ENCODE measurements at places on chromosomes 7 and 10. TPM values are rescaled to one million over a fixed set of nuclear protein-coding genes. Genes with fewer than 3 reads are reported as not detected.

DNA sequence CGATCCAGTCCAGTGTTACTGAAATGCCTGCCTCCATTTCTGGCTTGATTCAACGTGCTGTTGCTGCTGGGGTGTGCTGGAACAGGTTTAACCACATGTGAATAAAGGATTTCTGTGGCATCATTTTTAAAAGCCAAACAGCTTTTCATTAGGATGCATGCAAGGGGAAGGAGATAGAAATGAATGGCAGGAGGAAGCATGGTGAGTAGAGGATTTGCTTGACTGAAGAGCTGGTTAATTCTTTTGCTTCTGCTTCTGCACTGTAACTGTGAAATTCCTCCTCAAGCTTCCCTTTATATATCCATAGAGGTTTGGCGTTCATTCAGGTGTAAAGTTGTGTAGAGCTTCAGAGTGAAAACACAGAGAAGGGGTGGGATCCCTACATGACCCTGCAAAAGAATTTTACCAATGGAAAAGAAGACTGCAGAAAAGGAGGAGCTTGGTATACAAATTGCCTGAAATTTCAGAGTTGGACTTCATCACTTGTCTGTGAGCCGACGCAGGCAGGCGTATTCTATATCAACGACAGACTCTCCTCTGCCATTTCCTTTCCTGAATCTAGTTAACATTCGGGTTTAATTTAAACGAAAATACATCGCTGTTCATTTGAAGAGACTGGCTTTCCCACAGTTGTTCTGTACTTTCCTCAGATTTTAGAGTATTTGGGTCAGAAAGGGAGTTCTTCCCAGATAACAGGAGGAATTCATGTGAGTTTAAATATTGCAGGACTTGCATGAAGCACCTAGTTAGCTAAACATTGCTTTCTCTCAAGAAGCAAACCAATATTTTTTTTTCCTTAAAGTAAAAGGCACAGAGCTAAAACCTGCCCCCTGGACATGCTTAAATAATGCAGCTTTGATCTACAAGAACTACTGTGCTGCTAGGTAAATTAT lies at the start of gene SOSTDC1:
SOSTDC1 (minus strand) TSS at position 270 of the 893 bp plus-strand sequence; CDS start at position 200, 70 bp downstream.
- DNase-seq, result peak; percentile 29

The NPY4R gene
- polyA plus RNA-seq, result not detected

DNA sequence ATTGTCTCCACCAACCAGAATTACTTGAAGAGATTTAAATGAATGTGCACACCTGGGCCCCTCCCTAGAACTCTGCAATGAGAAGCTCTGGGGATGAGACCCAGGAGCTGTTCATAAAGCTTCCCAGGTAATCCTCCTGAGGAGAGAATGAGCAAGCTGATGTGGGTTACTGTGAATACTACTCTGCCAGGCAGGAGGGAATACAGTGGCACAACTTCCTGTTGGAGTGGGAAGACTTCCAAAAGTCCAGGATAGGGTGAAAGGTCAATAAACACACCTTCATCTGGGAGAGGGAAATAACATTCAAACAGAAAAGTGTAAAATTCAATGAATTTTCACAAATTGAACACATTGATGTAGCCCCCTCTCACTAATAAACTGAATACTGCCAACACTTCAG lies 351.4 kb downstream of the ABCA13 start:
- DNase-seq, result no peak

The PPP1R9A gene
- polyA plus RNA-seq, result 37.1 TPM

DNA sequence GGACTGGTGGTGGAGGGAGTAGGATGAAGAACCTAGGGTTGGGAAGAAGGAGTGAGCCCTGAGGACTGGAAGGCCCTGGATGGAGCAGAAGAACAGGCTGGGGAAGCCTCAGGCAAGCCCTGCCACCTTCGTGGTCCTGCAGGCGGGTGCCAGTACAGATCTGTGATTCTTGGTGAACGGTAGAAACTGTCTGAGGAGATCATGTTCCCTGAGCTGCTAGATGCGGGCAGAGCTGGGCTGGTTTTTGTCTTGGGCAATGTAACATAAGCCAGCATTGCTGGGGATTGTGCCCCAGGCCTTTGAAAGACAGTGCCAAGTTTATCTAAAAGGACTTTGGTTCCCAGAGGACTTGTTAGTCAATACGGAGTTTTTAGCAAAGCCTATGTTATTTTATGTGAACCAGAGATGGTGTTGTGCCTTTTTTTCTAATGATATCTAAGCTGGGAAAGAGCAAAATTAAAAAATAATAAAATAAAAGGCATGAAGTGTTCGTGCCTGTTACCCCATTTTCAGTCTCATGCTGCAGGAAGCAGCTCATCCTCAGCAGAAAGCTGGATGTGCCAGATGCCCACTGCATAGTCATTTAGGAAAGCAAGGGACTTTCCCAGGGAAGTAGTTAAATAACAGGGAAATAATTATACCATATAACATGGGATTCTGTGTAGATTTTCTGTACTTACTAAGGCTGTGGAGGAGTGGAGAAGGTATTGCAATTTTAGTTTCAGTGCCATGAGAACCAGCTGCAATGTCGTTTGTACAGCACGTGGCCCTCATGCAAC lies 24.4 kb upstream of the FIGNL1 start:
- DNase-seq, result no peak

DNA sequence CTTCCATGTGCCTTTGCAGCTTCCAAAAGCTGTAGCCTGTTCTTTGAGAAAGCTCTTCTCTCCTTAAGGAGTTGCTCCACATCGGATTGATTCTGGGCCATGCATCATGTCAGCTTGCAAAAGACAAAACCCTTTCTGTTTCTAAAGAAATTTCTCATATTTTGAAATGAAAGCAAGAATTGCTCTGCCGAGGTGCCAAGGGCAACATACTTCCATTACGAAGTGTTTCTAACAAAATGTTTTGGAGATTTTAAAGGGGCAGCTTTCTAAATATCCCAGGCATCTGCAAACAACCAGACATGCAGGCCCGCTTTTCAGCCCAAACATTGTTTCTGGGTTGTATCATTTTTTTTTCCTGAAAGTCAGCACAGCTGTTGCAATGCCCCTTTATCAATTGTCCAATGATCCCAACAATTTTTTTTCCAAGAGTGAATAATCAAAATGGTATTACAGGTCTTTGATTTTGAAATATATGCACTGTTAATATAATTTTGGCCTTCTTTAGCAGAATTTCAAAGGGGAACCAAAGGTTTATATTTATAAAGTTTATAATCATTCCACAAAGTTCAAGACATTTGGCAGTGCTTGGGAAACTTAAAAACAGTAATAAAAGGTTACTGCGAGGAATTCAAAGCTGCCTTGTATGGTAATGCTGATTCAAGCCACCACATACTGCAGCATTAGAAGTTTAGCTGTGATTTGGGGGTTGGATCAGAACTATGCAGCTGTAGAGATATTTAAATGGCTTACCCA lies 61.0 kb downstream of the TES start:
- peak; percentile 13 for DNase-seq

The LIPJ gene
- 0.30 TPM for polyA plus RNA-seq
